Immature natural killer cell (primary cell): ENCODE measurements at places on chromosomes 2 and 18.

GRCh38 chr2:168884975-168885374 lies 5.3 kb downstream of the SPC25 start:
- DNase-seq = no peak

DNA sequence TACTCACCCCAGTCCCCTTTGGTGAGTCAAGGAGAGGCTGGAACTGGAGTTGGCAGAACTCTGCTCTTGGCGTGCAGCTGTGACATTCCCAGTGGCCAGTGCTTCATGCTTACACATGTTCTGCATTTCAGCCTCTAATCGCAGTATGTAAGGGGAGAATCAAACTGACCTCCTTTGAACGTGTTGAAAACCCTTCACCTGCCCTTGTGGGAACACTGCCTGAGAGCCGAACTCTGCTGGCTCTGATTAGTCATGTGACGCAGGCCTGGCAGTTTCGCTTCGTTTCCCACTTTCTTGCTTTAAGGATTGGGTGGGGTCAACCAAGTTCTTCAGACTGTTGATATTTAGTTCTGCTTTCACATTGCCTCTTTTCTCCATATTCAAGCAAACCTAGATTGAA lies 173.8 kb upstream of the BCL2L11 start:
- no peak for DNase-seq

GRCh38 chr18:48106976-48107781 lies 176.7 kb upstream of the SMAD2 start:
- no peak for DNase-seq

DNA sequence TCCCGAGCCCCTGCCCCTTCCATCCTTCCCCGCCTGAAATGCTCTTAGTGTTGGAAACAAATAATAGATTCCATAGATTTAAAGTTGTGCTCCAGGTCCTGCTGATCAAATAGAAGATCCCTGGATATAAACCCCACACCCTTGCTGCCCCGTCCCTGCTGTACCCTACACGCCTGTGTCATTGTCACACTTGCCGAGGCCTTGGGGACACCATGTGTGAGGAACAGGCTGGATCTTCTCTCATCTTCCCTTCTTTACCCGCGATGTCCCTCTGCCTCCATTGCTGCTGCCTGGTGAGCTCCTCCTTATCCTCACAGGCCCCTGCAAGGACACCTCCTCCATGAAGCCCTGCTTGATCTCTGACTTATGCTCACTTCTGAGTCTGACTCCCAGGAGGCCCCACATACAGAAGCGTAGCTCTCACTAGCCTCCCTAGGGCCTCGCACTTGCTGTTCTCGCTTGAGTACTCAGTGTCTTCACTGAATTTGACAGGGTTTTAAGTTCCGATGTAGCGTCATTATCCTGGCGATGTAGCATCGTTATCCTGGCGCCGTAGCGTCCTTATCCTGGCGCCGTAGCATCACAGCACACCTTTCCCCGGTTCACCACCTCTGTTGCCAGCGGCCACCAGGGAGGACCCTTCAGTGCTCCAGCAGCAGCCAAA lies 221.9 kb downstream of the NDUFA10 start:
- DNase-seq = no peak

GRCh38 chr2:231007286-231008098 lies 11.6 kb downstream of the SPATA3 start:
- DNase-seq = no peak

GRCh38 chr2:20611077-20611843 lies 39.6 kb downstream of the HS1BP3 start:
- DNase-seq = no peak
